ENCODE measurements at places on chromosomes 6 and 20. TPM values are rescaled to one million over a fixed set of nuclear protein-coding genes. Genes with fewer than 3 reads are reported as not detected.

ZBTB24 gene
- total RNA-seq: 8.0 TPM

RNF114 gene
- 65.2 TPM for total RNA-seq

PRKN gene
- 5.6 TPM for total RNA-seq

FAM83B gene
- under 0.01 TPM for total RNA-seq

NKAIN4 gene
- total RNA-seq: not detected

ENPP3 gene
- 0.26 TPM for total RNA-seq

NKX2-2 gene
- total RNA-seq: not detected

SNRPB gene
- total RNA-seq: 82.7 TPM

KCNK16 gene
- total RNA-seq: not detected

ZHX3 gene
- total RNA-seq: 27.7 TPM

SESN1 gene
- total RNA-seq: 30.6 TPM

SPO11 gene
- not detected for total RNA-seq

HMGCLL1 gene
- 0.51 TPM for total RNA-seq

PNPLA1 gene
- total RNA-seq: not detected

MMP24 gene
- total RNA-seq: 0.17 TPM

SIGLEC1 gene
- not detected for total RNA-seq

CCDC170 gene
- total RNA-seq: 0.77 TPM

TTK gene
- total RNA-seq: 0.51 TPM

SOX12 gene
- total RNA-seq: 5.6 TPM

CLPSL2 gene
- not detected for total RNA-seq

HLA-DQB2 gene
- total RNA-seq: not detected

GFRAL gene
- not detected for total RNA-seq

TBXT gene
- total RNA-seq: not detected

GTSF1L gene
- not detected for total RNA-seq

GABRR1 gene
- not detected for total RNA-seq

CST7 gene
- total RNA-seq: not detected

PBOV1 gene
- total RNA-seq: not detected

POPDC3 gene
- 6.7 TPM for total RNA-seq

RNF146 gene
- total RNA-seq: 61.9 TPM

RAMACL gene
- 2.3 TPM for total RNA-seq

CST5 gene
- not detected for total RNA-seq

CLVS2 gene
- total RNA-seq: not detected

SRSF6 gene
- 37.8 TPM for total RNA-seq

EFCAB8 gene
- total RNA-seq: under 0.01 TPM

KIF25 gene
- total RNA-seq: 0.26 TPM

KIFC1 gene
- total RNA-seq: 5.3 TPM

PAK5 gene
- not detected for total RNA-seq

SLC22A7 gene
- not detected for total RNA-seq

PLG gene
- not detected for total RNA-seq

PDYN gene
- not detected for total RNA-seq

SLC35D3 gene
- total RNA-seq: not detected
